ENCODE measurements at places on chromosomes 2 and 18.

DNA sequence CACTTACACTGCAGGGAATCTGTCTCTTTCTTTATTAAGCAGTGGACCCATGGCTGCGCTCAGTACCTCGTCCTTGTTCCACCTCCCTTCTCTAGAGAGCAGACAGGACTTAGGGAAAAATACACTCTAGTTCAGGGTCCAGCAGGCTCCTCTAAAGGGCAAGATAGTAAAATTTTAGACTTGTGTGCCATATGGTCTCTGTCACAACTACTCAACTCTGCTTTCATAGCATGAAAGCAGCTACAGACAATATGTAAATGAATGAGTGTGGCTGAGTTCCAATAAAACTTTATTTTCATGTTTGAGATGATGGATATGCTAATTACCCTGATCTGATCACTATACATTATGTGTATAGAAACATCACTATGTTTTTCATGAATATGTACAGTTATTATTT, 163.1 kb downstream of the BABAM2 start:
- no peak for DNase-seq

DNA sequence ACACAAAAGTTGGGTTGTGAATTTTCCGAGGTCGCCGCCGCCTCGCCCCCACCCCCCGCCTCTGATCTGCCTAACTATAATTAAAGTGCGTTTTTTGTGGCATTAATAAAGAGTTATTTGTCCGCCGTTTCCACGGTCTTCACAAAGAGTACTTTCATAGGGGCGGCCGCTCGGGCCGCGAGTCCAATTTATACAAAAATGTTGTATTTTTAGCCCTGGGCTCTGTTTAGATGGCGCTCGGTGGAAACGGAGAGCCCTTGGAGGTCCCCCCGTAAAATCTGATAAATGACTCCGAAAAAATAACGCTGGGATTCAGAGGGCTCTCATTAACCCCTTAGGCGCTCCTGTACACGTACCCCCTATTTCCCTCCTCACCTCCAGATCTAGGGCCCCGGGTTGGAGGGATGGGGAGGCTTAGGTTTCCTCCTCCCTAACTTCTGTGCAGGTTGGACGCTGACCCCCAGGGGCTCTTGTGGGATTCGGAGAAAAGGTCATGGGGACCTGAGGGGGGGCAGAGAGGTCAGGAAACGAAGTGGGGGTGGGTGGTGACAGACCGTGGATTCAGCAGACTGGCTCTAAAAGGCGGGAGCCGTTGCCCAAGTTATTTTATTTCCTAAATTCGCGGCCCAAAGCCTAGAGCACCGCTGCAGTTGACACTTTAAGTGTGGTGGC, 1.9 kb downstream of the CYP26B1 start:
- DNase-seq, result no peak

- no peak for DNase-seq
These were observed 34.5 kb downstream of the INSIG2 start for GRCh38 chr2:118122594-118123281.

DNA sequence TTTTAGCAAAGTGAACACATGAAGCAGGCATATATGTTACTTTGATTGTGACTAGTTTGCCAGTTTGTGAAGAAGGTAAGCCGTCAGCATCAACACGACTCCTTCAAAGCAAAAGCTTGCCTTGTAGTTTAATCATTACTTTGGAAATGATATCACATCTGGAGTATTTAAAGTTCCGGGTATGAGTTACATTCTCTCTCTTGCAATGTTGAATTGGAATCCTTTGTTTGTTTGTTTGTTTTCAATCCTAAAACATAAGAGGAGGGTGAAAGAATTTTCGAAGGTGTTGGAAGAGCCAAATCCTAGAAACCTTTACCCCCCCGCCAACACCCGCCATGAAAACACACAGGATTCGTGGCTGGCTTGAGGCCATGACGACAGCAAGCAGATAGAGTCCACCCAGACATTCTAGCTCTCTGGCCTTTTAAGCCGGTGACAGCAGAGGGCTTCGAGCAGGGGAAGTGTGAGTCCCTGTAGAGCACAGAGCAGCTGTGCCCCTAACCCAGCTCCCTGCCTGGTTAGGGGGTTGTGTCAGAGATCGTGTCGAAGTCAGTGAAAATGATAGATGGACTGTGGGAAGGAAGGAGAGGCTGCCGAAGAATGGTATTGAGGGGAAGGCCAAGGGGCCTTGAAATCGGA, 103.8 kb upstream of the SMIM21 start:
- no peak for DNase-seq

GRCh38 chr2:43223521-43224001, 2.8 kb downstream of the ZFP36L2 start:
- DNase-seq, result no peak

DNA sequence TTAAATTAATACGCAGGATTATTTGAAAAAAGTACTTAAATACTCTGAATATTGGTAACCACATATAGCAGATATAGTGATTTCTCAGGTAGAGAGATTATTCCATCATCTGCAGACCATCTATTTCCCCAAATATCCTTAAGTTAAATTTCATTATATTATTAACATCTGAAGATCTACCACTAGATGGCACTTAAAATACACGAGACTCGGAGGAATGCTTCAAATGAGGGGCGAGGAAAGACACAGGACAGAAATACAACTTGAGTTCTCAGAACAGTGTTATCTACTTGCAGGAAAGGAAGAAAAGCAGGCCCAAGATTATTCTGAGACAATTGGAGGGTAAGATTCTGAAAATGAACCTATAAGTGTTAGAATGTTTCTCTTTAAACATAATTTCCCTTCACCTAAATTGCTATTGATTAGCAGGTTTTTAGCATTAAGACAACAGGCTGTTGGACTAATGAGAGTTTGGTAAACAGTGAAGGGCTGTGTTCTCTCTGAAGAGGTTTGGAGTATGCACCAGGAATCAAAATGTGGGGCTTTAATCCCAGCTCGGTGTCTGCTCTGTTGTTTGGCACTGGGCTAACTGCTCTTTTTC, 76.9 kb upstream of the GCFC2 start:
- DNase-seq, result no peak

GRCh38 chr2:219029829-219030165, 11.5 kb downstream of the CFAP65 start:
- no peak for DNase-seq

DNA sequence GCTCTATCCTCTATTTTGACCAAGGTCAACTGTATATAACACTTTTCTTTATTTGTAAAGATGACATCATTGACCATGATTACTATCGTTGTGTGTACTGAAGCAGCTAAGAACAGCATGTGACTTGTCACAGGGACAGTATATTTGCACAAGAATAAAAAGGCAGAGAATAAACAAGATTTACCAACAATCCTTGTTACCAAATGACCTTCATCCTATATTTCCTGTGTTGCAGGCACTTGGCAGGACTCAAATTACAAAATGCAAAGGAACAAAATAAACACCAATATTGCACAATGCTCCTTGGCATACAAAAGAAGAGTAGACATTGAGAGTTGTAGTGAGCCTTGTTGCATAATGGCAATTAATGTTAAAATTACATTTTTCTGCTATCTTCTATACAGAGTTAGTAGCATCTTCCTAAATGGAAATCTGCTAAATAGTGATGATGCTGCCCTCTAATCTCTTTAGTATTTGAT, 61.8 kb downstream of the RFTN2 start:
- no peak for DNase-seq

- DNase-seq, result no peak
These were observed 24.8 kb downstream of the MAP3K2 start for GRCh38 chr2:127362971-127363370.

DNA sequence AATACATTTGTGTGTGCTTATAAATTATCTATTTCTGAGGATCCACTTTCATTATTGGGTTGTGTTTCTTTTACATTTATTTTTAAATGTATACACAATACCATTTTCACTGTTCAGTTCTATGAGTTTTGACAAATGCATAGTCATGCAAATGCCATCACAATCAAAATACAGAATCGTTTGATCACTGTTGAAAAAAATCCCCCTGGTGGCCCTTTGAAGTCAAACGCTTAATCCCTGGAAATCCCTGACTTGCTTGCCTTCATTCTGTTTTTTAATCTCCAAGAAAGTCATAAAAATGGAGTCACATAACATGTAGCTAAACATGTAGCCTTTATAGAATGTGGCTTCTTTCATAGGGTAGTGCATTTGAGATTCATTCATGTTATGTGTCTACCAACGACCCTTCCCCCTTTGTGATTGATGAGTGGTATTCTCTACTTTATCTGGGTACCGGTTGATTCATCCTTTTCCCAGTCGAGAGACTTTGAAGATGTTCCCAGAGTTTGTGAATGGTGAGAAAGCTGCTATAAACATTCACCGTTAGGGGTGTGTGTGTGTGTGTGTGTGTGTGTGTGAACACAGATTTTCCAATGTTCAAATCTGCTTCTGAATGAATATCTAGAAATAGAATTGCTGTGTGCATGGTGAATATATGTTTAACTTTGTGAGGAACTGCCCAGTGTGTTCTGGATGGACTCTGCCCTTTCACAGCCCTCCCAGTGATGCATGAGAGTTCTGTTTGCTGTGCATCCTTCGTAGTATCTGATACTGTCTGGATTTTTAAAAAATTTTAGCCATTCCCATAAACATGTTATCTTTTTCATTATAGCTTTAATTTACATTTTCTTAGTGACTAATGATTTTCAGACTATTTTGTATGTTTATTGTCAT, 173.6 kb downstream of the GALR1 start:
- DNase-seq, result no peak

- no peak for DNase-seq
These were observed 203.9 kb upstream of the TANK start for GRCh38 chr2:160956243-160956802.

GRCh38 chr2:99072551-99072950, 69.0 kb upstream of the C2orf15 start:
- no peak for DNase-seq

DNA sequence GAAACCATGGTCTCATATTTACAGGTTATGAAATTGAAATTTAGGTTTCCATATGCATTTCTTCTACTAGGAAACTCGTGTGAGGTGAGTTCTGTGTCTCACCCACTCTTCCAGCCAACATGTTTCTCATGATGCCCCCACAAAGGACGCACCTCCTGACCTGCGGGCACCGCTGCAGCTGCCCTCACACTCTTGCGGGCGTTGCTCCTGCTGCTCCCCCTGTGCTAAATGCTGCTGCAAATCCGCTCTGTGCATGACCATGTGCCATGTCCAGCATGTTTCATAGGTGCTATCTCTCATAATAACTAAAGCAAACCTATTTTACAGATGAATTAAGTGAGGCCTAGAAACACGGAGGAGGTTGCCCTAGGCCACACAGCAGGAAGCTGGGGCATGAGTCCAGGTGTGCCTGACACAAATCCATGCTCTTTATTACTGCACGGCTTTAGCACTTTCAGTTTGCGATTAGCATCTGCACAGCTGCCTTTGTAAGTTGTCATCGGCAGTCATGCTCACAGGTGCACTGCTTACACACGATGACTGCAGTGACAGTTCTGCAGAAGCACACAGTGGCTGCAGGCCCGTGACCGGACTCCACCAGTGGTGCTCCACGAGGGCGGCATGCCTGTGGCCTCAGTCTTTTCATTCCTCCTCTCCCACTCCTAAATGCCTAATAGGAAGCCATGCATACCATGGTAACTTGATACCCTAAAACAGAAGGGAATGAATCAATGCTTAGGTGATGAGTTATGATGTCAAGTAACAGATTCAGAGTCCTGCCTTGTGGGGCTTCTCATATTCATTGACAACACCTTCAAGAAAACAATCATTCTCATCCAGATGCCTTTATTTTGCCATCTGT, 14.9 kb upstream of the GALR1 start:
- no peak for DNase-seq

GRCh38 chr2:203797276-203797675, 70.3 kb upstream of the CTLA4 start:
- no peak for DNase-seq

- no peak for DNase-seq
These were observed 32.2 kb downstream of the NHEJ1 start for GRCh38 chr2:219128396-219128795.

GRCh38 chr2:30425326-30425725, 21.7 kb upstream of the LCLAT1 start:
- no peak for DNase-seq

GRCh38 chr2:207202645-207203044, 36.9 kb upstream of the KLF7 start:
- no peak for DNase-seq

GRCh38 chr2:123771928-123772632, 253.0 kb upstream of the CNTNAP5 start:
- no peak for DNase-seq

- DNase-seq, result no peak
These were observed 1483.4 kb upstream of the ZEB2 start for GRCh38 chr2:146003337-146003736.

DNA sequence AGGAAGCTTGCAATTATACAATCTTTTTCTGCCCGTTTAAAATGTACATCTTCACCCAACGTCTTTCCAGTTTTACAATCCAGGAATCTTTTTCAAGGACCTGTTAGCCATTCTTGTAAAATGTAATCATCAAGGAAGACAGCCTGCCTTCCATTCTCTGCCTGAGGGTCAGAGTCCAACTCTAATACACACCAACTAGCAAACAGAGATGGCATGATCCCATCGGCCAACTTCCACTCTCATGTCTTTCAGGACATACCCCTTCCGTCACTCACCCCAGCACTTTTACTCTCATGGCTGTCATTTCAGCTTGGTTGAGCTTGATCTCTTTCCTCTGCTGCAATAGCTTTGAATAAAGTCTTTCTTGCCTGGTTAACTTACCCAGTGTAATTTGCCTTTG, 172.5 kb upstream of the NETO1 start:
- DNase-seq, result no peak

GRCh38 chr2:38617301-38617700, 14.6 kb upstream of the HNRNPLL start:
- no peak for DNase-seq

- DNase-seq, result no peak
These were observed 48.2 kb downstream of the ADI1 start for GRCh38 chr2:3470856-3471737.

DNA sequence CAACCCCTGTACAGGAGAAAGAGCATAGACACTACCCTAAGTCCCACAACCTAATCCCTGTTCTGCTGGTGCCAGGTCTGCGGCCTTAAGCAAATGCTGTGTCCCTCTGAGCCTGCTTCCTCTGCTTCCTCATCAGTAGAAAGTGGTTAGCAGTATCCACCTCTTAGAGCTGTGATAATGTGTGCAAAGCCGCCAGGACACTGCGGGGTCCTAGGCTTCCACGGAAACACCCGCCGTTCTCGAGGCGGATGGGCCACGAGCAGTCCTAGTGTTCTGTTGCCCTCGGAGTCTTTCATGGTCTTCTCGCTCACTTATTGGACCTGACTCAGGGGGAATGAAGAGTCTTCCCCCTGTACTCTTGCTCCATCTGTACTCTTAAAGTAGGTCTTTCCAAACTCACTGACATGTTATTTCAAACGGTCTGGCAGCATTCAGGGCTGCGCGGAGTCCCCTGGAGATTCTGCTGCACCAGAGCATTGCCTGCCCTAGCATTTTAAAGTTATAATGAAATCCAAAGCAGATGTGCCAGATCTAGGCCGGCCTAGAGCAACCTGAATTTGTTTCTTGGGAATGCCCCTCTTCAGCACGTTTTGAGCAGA, 107.2 kb upstream of the ZNF236 start:
- DNase-seq, result no peak
